Activated CD8-positive, alpha-beta memory T cell treated with anti-CD3 and anti-CD28 coated beads for 24 hours (primary cell): ENCODE measurements at places on chromosomes 3 and 15.

GRCh38 chr3:140128631-140129030 is 193.6 kb downstream of the CLSTN2 start:
- DNase-seq, result no peak

DNA sequence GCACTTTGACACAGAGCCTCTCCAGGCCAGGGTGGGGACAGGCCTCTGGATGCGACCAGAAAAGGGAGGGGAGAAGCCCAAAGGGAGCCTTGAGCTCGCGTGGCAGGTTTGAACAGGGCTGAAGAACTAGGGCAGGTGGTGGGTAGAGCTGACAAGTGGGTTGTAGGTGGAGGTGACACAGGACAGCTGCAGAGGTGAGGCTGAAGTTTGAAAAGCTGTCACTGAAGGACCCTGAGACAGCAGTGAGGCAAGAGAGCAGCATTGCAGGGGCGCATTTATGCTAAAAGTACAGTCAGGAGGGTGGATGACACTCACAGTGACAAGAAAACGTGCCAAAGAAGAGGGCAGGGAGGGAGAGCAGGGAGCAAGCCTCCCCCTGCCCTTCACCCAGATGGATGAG is 21.8 kb upstream of the EPB42 start:
- no peak for DNase-seq

DNA sequence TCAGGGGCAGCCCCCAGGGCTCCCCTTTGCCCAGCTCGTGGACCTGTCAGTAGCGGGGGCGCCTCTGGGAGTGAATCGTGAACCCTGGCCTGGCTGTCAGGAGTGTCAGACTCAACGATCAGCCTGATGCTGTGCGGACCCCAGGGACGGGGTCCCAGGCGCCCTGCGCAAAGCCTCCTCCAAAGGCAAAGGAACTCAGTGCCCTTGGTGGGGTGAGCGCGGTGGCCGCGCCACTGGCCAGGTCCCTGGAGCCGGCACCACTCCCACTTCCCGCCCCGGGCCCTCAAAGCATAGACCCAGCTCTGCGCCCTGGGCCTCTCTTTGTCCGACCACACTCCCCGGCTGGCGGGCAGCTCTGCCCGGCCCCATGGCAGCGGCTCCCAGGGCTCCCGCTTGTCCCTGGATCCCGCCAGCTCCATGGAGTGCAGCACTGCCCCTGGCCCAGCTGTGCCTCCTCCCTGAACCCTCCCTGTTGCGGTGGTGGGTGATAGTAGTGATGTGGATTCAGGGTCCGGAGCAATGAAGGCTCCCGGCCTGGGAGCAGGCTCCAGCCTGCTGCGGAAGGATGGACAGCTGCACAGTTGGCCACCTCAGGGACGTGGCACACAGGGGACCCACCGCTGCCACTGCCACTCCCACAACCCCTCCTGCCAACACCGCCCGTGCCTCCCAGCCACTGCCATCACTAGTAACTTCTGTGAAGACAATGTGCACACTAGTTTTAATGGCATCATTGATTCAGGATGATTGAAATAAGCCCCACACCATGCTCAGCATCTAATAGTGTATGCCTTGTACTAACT is 263.8 kb downstream of the ZBBX start:
- DNase-seq, result no peak

GRCh38 chr15:101103598-101103997 is 148.2 kb downstream of the CHSY1 start:
- DNase-seq, result no peak

- no peak for DNase-seq
Measured at GRCh38 chr3:45182915-45183871, 37.0 kb upstream of the CDCP1 start.

DNA sequence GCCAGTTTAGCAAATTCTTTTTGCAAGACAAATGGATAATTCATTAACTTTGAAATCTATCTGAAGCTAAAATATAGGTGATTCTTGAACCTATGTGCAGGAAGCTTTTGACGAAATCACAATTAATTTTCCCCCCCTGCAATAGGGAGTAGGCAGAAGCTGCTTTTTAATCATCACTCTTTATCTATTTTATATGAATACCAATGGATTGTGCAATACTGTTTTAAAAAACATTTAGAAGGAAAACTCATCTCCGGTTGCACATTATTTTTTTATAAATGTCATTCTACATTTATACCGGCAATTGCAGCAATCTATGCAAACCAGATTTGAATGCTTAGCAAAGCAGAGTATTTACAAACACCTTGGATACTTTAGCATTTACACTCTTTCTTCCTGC is 121.1 kb upstream of the TMCO5A start:
- DNase-seq, result no peak

- DNase-seq, result no peak
Measured at GRCh38 chr15:41653760-41654159, 6.4 kb upstream of the MGA start.

- no peak for DNase-seq
Measured at GRCh38 chr3:29922992-29923746, 642.3 kb downstream of the RBMS3 start.

DNA sequence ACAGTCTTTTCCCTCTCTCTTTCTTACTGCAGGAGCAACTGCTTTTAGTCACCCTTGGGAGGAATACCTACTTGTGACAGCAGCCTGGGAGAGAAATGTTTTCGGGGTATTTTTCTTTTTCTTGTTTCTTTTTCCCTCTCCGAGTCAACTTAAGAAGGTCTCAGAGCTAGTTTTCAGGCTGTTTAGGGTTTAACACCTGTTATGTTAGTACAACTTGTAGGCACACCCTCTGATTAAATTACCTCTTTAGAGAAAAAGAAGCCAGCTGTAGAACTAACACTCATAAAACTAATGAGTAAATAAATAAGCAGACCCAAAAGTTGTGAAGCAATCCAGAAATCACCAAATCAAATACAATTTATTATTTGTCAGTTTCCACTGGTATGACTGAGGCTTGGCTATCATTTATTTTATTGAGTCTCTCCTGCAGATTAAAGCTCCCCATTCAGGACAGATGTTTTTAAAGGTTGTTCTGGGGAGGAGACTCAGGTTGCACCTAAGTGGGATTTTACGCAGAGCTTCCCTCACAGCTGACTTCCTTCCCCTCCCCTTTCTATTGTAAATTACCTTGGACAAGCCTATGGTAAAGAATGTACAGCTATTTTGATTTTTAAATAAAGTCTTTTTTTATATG is 112.5 kb downstream of the FOXB1 start:
- no peak for DNase-seq

GRCh38 chr3:136860541-136860940 is 1.5 kb upstream of the NCK1 start:
- no peak for DNase-seq

DNA sequence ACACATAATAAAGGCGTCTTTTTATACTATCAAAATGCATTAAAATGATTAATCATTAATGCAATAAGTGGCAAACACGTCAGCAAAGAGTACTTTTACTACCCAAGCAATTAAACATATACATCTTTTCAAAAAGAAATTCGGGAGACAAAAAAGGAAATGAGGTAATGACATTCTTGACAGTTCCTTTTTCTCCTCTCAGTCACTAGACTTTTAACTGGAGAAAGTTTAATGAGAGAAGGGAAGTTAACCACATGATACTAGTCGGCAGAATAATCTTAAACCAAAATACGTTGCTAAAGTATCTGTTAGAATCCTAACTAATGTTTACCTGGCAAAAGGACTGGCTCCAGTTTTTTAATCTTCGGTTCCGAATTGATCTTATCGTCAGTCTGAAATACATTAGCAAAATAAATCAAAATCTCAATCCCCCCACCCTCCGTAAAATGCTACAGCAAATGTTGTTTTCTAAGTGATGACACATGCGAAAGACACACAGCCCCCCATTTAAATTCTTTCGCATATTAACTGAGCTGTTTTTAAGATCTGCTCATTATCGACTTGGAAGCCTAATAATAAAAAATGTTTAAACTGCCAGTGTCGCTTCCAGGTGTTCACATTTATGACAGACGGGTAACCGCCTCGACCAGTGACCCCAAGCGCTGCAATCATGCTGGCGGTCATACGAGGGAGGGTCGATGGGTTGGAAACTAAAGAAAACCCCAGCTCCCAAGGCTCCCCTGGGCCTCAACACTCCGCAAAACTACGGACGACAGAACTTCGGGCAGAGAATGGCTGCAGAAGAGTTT is 778 bp downstream of the MTMR10 start:
- no peak for DNase-seq

DNA sequence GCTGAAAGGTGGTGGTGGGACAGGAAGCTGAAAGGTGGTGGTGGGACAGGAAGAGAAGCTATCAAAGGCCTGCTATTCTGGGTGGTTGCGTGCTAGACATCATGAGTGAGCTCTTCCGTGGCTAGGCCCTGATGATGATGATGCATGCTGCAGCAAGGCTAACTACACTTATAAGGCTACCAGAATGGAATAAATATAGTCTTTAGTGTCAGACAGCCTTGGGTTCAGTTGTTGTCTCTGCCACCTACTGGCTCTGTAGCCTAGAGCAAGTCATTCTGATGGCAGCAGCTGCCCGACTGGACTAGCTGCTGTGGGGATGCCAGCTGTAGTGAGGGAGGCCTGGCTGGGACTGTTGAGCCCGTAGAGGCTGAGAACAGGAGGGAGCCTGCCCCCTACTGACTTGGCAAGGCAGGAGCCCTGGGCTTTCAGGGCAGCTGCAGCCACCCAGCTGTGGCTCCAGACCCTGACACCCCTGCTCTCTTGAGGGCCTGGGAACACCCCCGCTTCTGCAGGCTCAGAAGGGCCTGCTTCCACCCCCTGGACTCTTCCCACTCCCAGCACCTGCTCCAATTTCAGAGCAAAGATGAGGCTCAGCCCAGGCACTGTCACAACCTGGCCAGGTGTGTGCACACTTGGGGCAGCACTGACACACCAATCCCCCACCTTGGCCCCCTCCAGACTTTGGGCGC is 21.4 kb upstream of the ZBED2 start:
- DNase-seq, result peak; percentile 88

DNA sequence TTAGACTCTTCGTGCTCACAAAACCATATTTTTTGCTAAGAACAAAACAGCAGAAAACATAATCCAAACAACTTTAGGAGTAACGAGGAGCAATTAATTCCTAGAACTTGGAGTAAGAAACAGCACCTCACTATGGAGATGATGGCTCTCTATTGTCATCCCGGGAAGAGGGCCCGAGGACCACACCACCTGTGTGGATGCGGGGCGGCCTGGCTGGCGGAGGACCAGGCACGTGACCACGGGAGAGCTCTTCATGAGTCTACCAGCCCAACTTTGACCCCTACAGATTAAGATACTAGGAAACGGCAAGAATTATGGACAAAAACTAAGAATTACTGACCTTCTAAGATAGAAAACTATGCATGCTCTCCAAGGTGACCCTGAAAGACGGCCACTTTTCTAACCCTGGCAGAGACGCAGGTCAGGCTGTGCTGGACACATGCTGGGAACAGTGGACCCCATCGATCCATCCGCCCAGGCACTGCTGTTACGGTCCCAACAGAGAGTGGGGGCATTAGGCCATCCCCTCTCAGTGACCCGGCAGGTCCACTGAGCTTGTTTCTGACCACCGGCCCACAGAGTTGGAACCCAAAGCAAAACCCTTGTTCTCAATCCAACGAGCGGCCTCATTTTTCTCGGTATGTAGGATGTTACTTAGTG is 13.1 kb upstream of the OCA2 start:
- peak; percentile 13 for DNase-seq

GRCh38 chr3:179606534-179607085 is 2.0 kb downstream of the NDUFB5 start:
- no peak for DNase-seq

DNA sequence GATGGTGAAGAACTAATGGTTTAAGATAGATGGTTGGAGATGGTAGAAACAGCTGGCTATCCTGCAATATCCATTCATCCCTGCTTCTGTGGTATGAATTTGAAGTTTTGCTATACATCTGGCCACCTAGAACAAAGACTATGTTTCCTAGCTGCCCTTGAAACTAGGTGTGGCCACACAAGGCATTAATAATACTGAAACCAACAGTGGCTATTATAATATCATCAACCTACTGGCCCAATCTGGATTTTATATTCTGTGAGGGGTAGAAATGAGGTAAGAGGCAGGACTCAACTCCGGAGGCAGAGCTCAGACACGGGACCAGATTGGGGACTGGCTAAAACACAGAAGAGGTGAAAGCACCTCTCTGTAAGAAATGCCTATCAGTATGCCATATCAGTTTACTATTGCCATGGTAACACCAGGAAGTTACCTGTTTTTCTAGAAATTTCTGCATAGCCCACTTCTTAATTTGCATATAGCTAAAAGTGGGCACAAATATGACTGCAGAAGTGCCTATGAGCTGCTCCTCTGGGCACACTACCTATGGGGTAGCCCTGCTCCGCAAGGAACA is 8.4 kb downstream of the IFT80 start:
- DNase-seq, result no peak

GRCh38 chr3:124760601-124761000 is 30.3 kb downstream of the UMPS start:
- no peak for DNase-seq

DNA sequence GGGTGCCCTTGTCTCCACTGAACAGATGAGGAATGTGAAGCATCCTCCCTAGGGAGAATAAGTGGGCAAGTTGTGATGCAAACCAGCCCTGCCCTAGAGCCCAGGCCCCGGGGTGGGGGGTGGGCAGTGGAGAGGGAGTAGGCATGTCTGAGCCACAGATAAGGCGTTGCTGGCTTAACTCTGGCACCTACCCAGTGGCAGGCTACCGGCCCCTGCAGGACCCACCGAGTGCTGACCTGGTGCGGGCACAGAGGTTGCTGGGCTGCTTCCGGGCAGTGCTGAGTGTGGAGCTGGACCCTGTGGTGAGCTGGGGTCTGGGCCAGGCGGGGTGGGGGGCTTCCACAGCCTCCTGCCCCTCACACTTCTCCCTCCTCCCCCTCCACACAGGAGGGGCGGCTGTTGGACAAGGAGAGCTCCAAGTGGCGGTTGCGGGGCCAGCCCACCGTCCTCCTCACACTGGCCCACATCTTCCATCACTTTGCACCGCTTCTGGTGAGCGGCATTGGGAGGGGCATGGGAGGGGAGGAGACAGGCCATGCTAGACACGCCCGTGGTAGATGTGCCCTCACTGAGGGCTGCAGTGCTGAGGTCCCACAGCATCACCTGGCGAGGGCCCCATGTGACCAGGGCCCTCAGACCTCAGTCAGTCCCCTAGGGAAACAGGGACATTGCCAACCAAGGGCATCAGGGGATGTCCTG is 10.1 kb downstream of the RNF123 start:
- DNase-seq, result no peak

GRCh38 chr3:154428286-154429206 is 1.4 kb downstream of the GPR149 start:
- no peak for DNase-seq

GRCh38 chr3:79767905-79768267 is at the start of gene ROBO1:
Gene ROBO1 (minus strand): TSS chr3:79767998.
- no peak for DNase-seq

DNA sequence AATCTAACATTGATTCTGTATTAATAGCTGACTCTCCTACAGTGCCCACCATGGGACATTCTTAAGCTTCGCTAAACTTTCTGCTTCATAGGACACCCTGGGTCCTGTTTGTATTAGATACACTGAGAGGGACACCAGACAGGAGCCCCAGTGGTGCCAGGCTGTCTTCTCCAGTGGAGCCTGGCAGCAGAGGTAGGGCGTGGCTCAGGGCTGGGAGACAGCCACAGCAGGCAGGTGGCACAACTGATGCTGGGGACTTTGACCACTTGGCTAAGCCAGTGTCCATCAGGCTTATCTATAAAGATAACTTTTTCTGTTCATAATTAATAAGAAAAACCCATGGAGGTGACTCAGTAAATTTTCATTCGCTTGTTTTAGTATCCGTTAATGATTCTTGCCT is 21.8 kb downstream of the NIPA1 start:
- DNase-seq, result no peak
